SW480 (cell line): ENCODE measurements at places on chromosomes 2 and 18.
A peak's percentile ranks its signal among the peaks of the same experiment; 100 is the strongest.

- DNase-seq, result no peak
Measured at GRCh38 chr2:140747665-140748064, 1383.2 kb downstream of the LRP1B start.

- peak; percentile 67 for DNase-seq
Measured at GRCh38 chr2:102806250-102806837, 44.5 kb downstream of the TMEM182 start.

DNA sequence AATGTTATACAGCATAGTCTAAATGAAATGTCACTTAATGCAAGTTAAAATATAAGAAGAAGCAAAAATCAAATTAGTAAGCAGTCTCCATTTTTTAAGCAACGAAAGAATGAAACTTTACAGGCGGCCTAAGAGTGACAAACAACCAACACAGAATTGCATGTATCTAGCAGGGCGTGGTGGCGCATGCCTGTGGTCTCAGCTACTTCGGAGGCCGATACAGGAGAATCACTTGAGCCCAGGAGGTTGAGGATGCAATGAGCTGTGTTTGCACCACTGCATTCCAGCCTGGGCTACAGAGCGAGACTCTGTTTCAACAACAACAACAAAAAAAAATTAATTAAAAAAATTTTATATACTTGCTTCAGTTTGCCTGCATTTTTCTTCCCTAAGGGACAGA is 16.6 kb downstream of the RBMS1 start:
- no peak for DNase-seq

DNA sequence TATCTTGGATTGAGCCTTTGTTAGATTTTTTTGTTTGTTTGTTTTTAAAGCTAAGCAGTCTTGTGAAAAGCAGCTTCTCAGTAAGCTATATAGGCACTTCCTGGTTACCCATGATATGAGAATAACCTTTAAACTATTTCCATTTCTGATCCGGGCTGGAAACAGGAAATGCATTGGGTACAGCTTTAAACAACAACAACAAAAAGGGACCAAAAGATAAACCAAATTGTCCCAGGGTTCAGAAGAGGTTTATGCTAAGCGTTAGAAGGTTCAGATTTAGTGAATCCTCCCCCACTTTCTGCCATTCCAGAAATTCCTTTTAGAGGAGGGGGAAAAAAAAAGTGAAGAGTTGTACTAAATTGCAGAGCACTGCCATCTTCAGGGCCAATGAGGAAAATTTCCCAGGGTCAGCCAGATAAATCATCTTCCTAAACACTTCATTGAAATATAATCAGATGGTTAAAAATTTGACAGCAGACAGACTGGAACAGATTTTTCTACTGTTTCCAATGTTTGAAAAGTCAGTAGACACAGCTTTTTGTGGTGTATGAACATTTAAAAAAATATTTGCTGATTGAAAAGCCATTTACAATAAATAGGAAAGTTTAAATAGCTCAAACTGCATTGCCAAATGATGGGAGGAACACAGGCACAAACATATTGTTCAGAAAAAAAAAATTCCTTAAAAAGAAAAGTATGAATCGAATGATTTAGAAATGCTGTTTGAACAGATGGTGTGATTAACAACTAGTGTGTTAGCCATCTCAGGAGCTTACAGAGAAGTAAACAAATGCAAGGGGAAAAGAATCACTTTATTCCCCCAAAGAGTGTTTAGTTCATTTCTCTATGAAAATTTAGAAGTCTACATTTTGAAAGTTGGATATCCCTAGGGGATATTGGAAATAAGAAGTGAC is 189.9 kb upstream of the TANK start:
- DNase-seq, result peak; percentile 81

DNA sequence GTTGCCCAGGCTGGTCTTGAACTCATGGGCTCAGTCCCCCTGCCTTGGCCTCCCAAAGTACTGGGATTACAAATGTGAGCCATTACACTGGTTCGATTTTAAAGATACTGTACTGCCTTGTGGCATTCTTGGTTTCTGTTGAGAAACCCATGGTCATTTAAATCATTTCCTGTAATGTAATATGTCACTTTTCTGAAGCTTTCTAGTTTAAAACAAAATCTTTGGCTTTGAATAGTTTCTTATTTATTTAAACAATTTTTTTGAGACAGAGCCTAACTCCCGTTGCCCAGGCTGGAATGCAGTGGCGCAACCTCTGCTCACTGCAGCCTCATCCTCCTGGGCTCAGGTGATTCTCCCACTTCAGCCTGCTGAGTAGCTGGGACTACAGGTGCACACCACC is 8.9 kb downstream of the ZNF512 start:
- no peak for DNase-seq

DNA sequence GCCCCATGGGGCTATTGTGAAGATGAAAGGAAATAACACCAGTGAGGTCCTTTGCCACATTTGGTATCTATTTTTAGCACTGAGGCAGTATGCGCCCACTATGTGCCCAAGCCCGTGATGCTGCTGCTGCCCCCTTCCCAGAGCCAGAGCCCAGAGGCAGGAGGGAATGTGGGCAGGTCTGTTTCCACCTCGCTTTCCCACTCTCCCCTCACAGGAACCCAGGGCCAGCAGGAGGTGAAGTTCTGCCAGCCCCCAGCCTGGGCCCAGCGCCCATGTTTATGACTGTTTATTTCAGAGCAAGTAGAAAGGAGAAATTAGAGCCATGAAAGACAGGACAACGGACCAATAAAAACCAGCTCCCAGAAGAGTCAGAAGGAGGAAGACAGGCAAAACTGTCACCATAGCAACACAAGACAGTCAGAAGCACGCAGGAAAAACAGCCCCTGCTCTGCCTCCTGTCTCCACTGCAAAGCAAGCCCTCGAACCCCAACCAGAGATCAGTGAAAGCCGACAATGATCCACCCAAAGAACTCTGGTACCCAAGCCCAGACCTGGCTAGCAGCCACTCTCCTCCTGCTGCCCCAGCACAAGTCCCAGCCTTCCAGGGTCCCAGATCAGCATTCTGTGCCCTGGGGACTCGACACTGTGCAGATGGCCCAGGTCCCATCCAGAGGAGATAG is 1.4 kb downstream of the CYRIA start:
- DNase-seq, result no peak

GRCh38 chr2:240479111-240479501 is 43.6 kb downstream of the GPC1 start:
- no peak for DNase-seq

- no peak for DNase-seq
Measured at GRCh38 chr18:33593261-33593660, 15.2 kb downstream of the ASXL3 start.

- DNase-seq, result no peak
Measured at GRCh38 chr2:207635468-207636200, 10.4 kb upstream of the METTL21A start.

DNA sequence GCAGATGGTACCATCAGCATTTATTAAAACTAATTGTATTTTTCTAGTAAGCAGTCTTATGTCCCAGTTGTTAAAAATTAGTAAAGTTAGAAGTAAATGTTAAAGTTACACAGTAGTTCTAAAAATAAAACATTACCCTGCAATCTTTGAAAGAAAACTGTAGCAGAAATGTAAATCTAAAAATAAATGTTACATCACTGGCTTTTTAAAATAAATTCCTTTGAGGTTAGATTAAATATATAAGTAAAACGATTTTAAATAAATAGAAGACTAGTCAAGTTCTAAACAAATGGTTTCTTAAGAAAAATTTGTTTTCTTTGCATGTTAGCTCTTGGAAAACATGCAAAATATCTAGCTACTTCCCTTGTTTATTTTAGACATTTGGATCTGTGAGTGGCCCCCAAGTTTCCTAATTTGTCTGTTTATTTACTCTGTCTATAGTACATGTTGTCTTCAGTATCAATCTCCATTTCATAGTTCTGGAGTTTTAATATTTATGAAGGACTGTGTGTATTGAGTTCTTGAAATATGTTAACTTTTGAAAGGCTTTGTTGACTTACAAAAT is 58.2 kb downstream of the GLS start:
- no peak for DNase-seq

DNA sequence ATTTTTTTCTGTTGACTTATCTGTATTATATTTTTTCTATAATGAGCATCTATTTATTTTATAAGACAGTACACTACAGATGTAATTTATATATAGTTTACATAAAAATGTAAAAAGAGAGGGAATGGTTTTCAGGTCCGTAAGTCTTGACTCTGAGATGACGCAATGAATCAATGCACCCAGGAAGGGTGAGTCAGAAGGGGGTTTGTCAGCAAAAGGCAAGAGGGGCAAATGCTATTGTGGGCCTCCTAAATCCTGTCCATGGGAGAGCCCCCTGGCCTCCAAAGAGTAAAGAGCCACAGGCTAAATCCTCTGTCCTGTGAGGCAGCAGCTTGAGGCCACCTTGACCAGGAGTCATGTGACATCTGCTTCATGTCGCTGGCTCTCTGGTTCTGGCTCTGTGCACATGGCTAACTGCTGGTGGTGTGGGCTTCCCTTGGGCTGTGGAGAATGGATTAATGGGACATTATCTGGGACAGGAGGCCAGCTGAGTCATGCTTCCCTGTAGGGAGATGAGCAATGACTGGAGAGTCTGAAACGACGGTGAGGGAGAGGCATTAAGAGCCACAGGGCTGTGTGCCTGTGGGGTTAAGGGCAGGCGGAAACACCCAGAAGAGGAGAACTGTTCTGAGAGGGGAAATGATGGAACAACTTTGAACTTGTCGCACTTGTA is 22.8 kb upstream of the ASB18 start:
- DNase-seq, result peak; percentile 9

GRCh38 chr2:28583899-28584553 is 88.2 kb downstream of the PLB1 start:
- peak; percentile 87 for DNase-seq

DNA sequence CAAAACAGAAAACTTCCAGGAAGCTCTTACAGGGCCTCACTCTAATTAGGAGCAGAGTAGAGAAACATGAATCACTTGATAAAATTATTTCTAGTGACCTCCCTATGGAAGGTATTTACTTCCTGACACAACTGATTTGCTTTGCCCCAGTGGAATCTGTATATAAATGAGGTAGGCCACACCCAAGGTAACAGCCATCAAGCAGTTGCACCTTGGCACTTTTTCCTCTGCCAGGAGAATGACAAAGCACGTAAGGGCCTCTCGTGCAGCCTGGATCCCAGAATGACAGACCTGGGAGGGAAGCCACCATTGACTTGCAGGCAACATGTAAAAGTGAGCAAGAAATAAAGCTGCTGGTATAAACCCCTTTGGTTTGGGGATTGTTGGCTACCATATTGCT is 620.0 kb upstream of the SLC39A10 start:
- DNase-seq, result no peak

DNA sequence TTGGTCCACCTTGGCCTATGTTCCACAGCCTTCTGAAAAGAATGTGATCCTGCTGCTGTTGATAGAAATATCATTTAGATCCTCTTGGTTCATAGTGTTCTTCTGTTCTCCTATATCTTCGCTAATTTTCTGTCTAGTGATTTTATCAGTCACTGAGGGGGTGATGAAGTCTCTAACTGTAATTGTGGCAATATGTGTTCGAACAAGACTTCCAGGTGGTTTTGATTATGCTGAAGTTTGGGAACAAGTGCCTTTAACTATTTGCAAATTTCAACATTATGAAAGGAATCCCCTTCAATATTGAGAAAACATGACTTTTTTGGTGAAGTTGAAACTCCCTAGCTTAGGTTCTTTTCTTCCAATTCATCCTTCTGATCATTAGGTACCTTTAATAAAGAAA is 140.4 kb downstream of the MTX2 start:
- DNase-seq, result no peak

DNA sequence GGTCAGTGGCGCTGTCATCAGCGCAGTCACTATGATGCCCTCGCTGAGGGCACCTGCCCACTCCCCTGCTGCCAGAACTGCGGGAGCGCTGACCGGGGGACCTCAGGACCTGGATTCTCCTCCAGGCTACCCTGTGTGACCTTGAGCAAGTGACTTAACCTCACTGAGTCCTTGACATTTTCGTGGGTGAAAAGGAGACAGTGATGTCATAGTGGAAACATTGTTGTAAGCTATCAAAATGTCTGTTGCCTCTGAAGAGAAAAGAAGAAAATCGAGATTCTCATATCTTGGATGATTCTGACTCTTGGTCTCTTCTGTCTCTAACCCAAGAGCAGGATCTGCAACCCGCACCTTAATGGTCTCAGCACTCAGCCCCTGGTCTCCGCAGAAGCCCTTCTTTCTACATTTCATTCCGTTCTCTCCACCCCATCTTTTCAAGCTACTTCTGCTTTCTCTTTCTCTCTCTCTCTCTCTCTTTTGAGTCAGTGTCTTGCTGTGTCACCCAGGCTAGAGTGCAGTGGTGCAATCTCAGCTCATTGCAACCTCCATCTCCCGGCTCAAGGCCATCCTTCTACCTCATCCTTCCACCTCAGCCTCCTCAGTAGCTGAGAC is 978 bp upstream of the TUBA4A start:
- no peak for DNase-seq

DNA sequence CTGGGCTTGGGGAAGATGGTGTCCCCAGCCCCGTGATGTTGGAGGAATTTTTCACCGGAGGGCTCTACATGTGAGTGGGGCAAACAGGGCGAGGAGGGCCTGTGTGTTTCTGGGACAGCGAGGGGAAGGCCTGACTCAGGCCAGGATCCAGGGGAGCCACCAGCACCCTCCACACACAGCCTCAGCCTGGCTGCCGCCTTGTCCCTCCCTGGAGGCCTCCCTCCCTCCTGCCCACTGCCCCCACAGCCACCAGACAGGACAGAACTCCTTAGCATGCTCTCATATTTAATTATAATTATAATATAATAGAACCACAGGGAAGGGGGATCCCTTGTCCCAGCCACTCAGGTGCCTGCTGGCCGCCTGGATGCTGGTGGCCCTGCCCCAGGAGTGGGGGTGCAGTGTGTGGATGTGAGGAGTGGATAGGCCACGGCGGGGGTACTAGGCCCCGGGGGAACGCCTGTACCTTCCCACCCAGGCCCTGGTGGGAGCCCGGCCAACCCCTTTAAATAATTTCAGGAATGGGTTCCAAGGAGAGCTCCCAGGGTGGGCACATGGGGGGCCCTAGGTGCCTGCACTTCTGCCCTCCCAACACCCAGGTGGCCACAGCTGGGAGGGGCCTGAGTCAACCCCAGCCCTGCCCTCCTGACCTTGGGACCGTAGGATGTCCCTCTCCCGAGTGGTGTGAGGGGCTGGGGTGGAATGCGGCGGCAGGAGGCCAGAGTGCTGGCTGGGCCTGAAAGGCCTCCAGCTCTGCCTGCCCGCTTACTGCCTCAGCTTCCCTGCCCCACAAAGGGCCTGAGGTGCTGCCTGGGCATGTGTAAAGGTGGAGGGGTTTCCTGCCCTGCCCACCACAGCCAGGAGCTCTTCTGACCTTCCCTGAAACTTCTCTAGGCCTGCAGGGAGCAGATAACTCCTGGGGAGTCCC is 8.8 kb downstream of the PDCD1 start:
- DNase-seq, result no peak

- DNase-seq, result no peak
Measured at GRCh38 chr2:231348173-231348572, 47.3 kb upstream of the B3GNT7 start.

- no peak for DNase-seq
Measured at GRCh38 chr18:43031169-43031568, 84.3 kb downstream of the RIT2 start.

DNA sequence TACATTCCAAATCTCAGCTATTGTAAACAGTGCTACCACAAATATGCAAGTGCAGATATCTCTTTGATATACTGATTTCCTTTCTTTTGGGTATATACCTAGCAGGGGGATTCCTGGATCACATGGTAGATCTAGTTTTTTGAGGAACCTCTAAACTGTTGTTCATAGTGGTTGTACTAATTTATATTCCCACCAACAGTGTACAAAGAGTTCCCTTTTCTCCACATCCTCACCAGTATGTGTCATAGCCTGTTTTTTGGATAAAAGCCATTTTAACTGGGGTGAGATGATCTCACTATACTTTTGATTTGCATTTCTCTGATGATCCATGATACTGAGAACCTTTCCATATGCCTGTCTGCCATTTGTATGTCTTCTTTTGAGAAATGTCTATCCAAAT is 6.3 kb upstream of the CCNT2 start:
- no peak for DNase-seq
